Right renal cortex interstitium (tissue), 3 donors: ENCODE measurements at places on chromosomes 13 and 19. TPM values are rescaled to one million over a fixed set of nuclear protein-coding genes. Genes with fewer than 3 reads are reported as not detected.
A peak's percentile ranks its signal among the peaks of the same experiment; 100 is the strongest.

The FFAR2 gene
- 0.31 TPM for polyA plus RNA-seq

The C5AR1 gene
- 4.6 TPM for polyA plus RNA-seq

The ZNF296 gene
- polyA plus RNA-seq = 0.37 TPM

The LILRA1 gene
- 0.61 TPM for polyA plus RNA-seq

The CDC37 gene
- polyA plus RNA-seq = 150 TPM

The ACTN4 gene
- 641 TPM for polyA plus RNA-seq

The PTGER1 gene
- polyA plus RNA-seq = 2.2 TPM

DNA sequence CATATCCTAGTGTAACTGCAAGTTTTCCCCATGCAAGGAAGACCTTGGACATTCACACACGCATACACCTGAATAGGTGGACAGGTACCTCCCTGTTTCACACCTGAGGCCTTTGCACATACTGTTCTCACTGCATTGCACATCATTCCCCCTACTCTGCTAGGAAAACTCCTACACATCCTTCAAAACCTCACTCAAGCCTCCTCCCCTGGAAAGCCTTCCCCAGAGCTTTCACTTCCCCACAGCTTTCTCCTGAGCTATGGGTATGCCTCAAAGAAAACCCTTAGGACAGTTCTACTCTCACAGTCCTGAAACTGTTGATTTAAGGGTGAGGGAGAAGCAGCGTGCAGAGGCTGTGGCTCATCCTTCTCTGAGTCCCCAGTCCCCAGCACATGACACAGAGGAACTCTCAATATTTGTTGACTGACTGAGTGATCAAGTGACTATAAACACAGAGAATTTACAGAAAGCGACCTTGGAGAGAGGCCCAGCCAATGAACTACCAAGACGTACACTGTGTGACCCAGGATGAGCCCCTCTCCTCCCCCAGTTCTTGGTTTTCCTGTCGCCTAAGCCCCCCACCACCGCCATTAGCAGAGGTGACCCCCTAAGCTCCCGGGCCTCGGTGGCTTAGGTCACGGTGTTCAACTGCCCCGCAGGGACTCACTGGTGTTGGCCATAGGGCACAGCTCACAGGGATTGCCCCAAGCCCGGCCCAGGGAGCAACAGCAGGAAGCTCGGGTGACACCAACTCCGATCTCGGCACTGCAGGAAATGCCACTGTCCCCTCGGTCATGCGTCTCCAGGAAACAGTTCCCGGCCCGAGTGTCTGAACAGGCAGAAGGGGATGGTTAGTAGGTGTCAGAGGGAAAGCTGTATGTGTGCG is 40.6 kb downstream of the FBN3 start:
- DNase-seq = no peak

DNA sequence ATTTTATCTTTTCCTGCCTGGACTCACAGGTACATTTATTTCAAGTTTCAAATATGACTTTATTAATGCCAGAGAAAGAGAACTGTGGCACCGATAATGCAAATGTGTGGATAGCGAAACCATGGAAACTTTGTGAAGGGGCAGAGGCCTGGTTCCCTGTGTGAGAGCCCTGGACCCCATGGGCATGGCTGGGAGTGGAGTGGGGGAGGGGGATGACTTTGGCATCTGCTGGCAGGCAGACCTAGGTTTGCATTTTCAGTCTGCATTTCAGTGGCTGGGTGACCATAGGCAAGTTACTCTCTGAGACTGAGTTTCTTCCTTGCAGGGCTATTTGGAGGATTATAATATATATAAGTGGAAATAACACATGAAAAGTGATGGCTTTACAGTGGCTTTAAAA is 163.8 kb upstream of the TMTC4 start:
- DNase-seq = no peak

- DNase-seq = no peak
These were observed 113.7 kb upstream of the ZNF507 start for GRCh38 chr19:32231691-32232090.

- DNase-seq = no peak
These were observed 88.1 kb downstream of the ZDHHC20 start for GRCh38 chr13:21371011-21371410.

GRCh38 chr13:39016787-39017186 is 21.1 kb downstream of the PROSER1 start:
- DNase-seq = no peak

DNA sequence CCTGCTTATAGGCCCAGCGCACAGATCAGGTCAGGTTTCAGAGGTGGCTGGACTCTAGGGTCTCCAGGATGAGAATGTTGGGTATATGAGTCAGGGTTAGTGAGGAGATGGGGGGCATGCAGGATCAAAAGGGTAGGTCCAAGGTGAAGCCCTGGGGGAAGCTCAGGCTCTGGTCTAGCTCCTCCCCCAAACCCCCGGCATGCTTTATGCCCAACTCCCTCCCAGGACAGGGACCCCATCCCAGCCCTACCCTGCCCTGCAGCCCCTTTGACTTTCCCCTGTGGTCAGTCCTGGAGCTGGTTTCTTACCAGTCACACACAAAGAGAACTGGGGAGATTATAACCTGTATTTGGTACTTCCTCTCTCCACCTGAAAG is 9.8 kb upstream of the CEACAM18 start:
- DNase-seq = no peak

DNA sequence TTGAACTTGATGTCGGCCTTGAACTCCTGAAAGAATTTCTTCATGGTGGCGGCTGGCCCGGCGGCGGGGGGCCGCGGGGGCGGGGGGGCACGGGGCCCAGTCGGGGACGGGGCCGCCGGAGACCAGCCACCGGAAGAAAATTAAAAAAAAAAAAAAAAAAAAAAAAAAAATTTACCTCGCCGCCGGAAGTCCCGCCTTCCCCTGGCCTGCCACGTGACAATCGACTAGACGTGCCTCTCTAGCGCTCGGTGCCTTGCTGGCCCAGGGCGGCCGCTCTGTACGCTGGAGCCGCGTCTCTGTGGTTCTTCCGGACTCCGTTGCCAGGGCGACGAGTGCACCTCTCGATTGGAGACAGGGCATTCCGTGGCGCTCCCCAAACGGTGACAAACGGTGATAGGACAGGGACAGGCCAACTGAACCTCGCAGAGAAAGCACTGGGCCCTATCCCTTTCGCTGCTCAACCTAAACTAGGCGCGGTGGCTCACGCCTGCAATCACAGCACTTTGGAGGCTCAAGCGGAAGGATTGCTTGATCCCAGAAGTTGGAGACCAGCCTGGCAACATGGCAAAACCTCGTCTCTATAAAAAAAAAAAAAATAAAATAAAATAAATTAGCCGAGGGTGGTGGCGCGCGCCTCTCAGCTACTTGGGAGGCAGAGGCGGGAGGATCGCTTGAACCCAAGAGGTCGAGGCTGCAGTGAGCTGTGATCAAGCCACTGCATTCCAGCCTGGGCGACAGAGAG is at the start of gene UBXN6:
UBXN6 (minus strand) TSS at position 141 of the 742 bp plus-strand sequence; CDS start at position 44, 97 bp downstream.
- peak; percentile 87 for DNase-seq

DNA sequence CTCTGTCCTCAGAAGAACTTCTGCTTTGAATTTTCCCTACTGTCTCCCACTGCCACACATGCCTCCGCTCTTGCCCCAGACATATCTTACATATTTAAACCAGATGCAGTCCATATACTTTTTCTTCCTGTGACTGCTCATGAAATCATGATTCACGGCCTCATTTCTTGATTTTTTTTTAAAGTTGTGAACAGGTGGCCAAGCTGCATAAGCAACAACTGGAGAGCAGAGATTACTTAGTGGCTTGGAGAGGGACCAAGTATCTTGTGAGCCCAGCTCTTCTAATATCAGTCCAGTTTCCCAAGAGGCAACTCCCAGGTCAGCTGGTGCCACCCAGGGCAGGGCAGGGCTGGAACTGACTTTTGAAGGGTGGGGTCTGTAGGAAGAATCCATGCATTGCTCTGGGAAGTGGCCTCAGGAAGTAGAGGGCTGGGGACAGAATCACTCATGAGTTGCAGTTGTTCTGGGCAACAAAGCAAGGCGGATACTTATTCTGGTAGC is 152.4 kb downstream of the LMO7 start:
- DNase-seq = no peak

- no peak for DNase-seq
These were observed 12.5 kb upstream of the ACTN4 start for GRCh38 chr19:38634757-38635482.

DNA sequence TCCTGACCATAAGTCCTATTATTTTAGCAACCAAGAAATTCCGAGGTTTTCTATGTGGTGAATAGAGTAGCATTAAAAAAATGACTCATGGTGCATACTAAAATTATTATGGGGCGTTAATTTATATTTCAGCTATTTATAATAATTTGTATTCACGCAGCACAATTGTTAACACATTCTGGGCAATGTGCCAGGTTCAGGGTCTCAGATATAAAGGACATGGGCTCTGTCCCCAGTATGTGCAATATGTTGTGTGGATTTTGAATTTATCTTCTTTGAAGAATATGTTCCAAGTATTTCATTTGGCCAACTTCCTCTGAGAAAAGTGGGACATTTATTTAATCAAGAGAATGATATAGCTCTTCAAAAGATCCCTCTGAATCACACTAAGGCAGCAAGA is 1434.7 kb upstream of the PRR20A start:
- no peak for DNase-seq

GRCh38 chr19:1258707-1259205 is 10.4 kb downstream of the MIDN start:
- no peak for DNase-seq

GRCh38 chr13:28459911-28460310 is 35.0 kb downstream of the FLT1 start:
- no peak for DNase-seq

- DNase-seq = no peak
These were observed 48.1 kb downstream of the MPHOSPH8 start for GRCh38 chr13:19681517-19681916.
